ENCODE measurements at places on chromosomes 2 and 18. TPM values are rescaled to one million over a fixed set of nuclear protein-coding genes. Genes with fewer than 3 reads are reported as not detected.

CYP26B1 gene
- total RNA-seq = not detected

GCG gene
- total RNA-seq = not detected

SLC14A1 gene
- 4.5 TPM for total RNA-seq

EML6 gene
- under 0.01 TPM for total RNA-seq

CKAP2L gene
- 19.8 TPM for total RNA-seq

RAB17 gene
- total RNA-seq = under 0.01 TPM

HOXD12 gene
- not detected for total RNA-seq

CD226 gene
- under 0.01 TPM for total RNA-seq

PROC gene
- total RNA-seq = not detected

REG1B gene
- not detected for total RNA-seq

HOXD13 gene
- total RNA-seq = not detected

BMP10 gene
- not detected for total RNA-seq

UNC80 gene
- total RNA-seq = not detected

SPR gene
- 12.8 TPM for total RNA-seq

SIX3 gene
- not detected for total RNA-seq

SOCS6 gene
- total RNA-seq = 14.1 TPM

CMPK2 gene
- 0.30 TPM for total RNA-seq

ALPP gene
- total RNA-seq = not detected

CYP1B1 gene
- 86.6 TPM for total RNA-seq

MBD2 gene
- total RNA-seq = 14.1 TPM

LIPG gene
- 13.7 TPM for total RNA-seq

MYL1 gene
- not detected for total RNA-seq

HAAO gene
- 3.9 TPM for total RNA-seq

VSNL1 gene
- 1.0 TPM for total RNA-seq

COL4A4 gene
- 0.15 TPM for total RNA-seq

VIL1 gene
- not detected for total RNA-seq

MBP gene
- 3.2 TPM for total RNA-seq

SLC11A1 gene
- under 0.01 TPM for total RNA-seq

SCN7A gene
- total RNA-seq = 0.74 TPM

NEU2 gene
- total RNA-seq = not detected

SLC9A4 gene
- not detected for total RNA-seq

CCDC141 gene
- total RNA-seq = not detected

KCNG2 gene
- 1.9 TPM for total RNA-seq

ACVR1C gene
- total RNA-seq = not detected
